ENCODE measurements at places on chromosomes 2 and 18.

GRCh38 chr2:80330527-80331450, 26.2 kb upstream of the LRRTM1 start:
- no peak for DNase-seq

DNA sequence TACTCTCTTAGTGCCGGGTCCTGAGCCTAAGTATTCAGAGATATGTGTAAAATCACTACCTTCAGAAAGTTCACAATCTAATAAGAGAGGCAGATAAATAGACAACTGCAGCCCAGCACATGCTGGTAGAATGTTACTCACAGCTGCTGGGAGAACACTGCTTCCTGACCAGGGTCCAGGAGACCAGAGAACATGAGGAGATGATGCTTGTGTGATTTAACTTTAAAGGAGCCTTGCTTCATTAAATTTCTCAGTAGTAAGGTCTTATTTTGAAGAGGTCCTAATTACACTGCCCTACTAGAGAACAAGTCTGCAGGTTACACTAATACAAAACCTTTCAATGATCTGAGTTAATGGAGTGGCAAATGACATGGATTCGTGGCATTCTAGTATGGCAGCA, 209.9 kb upstream of the TRIB2 start:
- no peak for DNase-seq

DNA sequence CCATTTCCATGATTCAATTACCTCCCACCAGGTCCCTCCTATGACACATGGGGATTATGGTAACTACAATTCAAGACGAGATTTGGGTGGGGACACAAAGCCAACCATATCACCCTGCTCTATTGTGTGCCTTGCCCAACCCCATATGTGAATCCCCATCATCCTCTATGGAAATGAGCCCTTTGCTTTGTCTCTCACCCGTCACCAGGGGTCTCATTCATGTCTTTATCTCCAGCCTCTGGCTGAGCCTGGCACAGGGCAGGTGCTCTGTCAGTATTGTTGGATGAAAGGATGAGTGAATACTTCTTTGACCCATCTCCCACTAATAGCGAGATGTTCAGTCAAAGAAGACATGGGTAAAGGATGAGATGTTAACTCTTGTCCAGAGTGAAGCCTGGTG, 116.6 kb upstream of the LGALSL start:
- no peak for DNase-seq

- DNase-seq = no peak
These were observed 20.8 kb downstream of the FAM171B start for GRCh38 chr2:186714611-186715010.

DNA sequence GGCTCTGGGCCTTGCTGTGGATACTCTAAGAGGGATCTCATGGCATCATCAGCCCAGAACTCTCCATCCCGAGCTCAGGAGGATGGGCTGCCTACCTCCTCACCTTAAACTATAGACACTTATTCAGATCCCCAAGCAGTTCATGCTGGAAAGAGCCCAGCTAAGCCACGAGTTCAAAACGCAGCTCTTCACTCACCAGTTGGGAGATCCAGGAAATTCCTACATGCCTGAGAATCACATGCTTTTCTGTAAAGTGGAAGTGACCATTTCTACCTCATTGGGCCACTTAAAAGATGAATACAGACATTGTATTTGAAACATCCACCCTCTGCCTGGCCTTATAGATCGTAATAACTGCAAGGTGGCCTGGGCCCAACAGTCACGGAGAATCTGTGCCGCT, 6.6 kb downstream of the ATOH8 start:
- DNase-seq = no peak

DNA sequence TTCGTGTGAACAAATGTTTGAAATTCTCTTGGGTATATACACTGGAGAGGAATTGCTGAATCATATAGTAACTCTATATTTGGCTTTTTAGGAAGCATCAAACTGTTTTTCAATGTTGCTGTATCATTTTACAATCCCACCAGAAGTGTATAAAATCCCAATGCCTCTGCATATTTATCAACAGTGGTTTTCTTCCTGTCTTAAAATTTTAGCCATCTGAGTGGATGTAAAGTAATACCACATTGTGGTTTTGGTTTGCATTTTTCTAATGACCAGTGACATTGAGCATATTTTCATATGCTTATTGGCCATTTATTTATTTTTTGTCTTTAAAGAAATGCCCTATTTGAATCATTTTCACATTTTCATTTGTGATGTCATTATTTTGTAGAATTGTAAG, 22.8 kb upstream of the LRP1B start:
- no peak for DNase-seq

- no peak for DNase-seq
These were observed 82.1 kb downstream of the MAP4K4 start for GRCh38 chr2:101779656-101780055.

GRCh38 chr2:239306274-239307220, 94.3 kb downstream of the HDAC4 start:
- DNase-seq = no peak

- DNase-seq = no peak
These were observed 21.5 kb upstream of the CAB39 start for GRCh38 chr2:230691005-230691647.

DNA sequence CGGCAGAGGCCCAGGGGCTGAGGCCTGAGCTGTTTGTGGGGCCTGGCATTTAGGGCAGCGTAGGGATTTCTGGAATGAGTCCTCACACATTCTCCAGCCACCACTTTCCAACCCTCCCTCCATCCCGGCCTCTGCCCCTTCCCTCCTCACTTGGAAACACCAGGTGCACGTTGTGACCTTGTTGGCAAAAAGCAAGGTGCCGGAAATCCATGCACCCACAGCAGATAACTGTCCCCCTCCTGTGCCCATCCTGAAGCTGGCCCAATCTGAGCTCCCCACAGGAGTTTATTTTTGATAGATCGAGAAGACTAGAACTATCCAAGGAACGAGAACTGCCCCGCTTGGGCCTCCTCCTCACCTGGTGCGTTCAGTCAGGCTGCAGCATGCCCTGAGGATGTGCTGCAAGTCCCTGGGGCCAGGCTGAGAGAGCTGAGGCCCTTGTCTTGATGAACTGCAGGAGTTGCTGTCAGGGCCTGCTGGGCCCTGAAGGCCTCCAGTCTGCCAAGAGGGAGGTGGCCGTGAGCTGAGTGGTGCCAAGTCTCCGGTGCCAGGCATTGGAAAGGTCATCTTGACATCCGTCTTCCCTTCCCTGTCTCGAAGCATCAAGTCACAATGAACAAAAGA, 55.8 kb downstream of the CTIF start:
- no peak for DNase-seq

DNA sequence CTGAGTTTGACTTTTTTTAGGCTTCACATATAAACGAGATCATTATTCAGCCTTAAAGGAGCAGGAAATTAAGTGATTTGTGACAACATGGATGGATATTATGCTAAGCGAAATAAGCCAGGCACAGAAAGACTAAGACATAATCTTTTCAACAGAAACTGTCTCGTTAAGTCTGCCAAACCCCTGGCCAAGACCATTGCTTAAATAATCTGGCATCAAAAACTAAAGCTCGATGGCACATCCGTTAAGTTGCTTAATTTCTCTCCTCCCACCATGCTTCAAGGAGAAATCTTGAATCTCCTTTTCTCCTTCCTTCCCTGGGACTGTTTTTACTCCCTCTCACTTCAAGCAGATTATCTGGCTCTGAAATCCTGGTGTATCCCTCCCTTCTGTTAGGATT, 140.3 kb downstream of the GALNT14 start:
- DNase-seq = no peak

DNA sequence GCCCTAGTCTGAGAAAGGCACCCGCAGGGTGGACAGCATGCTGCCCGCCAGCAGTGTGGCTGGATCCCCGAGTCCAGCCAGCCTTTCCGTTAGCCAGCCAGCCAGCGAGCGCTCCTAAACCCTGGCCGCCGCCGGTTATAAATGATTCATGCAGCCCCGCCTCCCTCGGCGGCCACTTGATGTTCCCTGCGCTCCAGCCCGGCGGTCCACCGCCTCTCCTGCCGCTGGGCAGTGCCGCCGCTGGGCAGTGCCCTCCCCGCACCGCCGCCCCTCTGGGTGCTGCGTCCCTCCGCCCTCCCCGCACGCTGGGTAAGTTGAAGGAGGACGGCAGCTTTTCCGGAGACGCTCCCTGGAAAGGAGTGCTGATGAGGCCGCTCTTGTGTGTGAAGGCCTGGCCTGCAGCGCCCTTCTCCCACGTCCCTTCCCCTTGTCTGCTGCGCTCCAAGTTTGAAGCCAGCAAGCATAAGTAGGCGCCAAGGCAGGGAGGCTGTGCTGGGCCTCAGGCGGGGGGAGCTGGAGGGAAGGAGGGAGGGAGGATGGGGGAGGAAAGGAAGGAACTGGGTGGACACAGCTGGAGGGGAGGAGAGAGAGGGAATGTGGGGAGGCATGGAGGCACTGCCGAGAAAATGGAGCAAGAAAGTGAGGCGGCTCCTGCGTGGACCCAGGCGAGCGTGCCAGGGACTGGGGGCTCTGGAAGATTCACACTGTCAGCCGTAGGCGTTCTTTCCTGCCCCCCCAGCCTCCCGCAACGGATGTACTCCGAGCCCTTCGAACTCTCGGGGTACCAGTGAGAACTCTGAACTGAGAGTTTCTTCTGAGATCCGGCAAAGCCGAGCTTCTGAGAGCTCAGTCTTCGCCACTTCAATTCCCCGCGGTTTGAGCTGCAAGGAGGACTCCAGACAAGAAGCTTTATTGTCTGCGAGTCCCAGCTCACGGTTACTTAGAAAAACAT, 131.9 kb downstream of the GLI2 start:
- no peak for DNase-seq

- no peak for DNase-seq
These were observed 288.6 kb downstream of the PTPRM start for GRCh38 chr18:7855671-7856070.

- DNase-seq = no peak
These were observed 11.5 kb downstream of the COPS9 start for GRCh38 chr2:240124651-240125030.

DNA sequence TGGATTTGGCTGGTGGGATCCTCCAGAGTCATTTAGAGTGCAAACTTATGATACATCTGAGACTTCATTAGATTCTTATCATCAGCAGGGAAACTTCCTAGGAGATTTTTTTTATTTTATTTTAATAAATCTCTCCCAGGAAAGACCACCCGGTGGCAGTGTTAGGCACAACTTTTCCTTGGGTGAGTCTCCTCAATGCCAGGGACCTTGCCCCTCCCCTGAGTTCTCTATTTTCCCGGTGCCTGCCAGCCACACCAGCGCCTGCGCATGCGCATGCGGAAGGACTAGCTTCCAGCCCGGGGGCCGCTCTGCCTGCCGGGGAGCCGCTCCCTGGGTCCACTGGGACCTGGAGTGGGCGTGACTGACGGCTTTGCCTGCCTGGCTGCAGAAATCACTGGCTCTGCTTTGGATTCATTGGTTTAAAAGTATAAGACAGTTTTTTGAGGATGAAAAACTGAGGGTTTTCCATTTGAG, 86.6 kb downstream of the TMEM182 start:
- DNase-seq = no peak

DNA sequence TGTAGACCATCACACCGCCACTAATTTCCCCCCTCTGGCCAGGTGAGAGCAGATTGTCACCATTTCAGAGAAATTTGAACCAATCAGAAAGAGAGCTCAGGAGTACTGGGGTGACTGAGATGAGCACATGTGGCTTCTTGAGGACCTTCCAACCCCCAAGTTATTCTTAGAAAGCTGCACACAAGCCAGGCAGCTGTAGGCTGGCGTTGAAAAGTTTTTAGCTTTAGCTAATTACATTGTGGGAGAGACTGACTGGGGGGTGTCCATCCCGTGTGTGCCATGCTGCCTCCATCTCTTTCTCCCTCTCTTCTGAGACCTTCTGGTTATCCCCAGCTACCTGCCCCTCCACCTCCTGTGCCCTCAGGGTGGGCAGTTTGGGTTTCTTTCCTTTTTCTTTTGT, 154.0 kb downstream of the AGAP1 start:
- no peak for DNase-seq

GRCh38 chr2:99659874-99660273, 170.1 kb upstream of the REV1 start:
- no peak for DNase-seq

DNA sequence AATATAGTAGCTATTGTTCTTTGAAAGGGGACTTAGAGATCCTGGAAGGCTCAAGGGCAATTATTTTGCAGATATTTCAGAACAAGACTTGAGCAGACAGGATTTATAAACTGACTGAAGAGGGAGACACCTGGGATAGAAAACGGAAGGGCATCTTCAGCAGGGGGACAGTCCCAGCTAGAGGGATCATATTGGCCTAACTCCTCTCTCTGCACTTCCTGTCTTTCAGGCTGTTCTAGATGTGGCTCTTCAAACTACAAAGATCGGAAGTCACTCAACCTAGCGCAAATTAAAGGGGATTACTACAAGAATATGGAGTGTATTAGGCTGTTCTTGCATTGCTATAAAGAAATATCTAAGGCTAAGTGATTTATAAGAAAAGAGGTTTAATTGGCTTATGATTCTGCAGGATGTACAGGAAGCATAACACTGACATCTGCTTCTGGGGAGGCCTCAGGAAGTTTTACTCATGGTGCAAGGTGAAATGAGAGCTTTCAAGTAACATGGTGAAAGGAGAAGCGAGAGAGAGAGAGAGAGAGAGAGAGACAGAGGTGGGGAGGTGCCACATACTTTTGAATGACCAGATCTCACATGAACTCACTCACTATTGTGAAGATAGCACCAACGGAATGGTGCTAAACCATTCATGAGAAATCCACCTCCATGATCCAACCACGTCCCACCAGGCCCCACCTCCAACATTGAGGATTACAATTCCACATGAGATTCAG, 5.3 kb upstream of the CTIF start:
- no peak for DNase-seq

GRCh38 chr2:10454505-10454904, 6.4 kb upstream of the ODC1 start:
- no peak for DNase-seq

DNA sequence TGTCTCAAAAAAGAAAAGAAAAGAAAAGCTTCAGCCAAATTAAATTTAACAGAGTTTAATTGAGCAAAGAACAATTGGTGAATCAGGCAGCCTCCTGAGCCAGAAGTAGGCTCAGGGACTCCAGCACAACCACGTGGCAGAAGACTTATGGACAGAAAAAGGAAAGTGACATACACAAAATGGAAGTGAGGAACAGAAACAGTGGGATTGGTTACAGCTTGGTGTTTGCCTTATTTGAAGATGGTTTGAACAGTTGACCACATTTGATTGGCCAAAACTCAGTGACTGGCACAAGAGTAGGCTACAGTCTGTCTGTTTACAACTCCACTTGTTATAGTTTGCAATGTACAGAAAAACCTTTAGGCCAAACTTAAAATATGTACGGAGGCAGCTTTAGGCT, 83.1 kb downstream of the SOCS6 start:
- DNase-seq = no peak

GRCh38 chr2:134087371-134087921, 166.4 kb upstream of the MGAT5 start:
- DNase-seq = no peak

- DNase-seq = no peak
These were observed 43.4 kb downstream of the ZCCHC2 start for GRCh38 chr18:62566199-62566598.

DNA sequence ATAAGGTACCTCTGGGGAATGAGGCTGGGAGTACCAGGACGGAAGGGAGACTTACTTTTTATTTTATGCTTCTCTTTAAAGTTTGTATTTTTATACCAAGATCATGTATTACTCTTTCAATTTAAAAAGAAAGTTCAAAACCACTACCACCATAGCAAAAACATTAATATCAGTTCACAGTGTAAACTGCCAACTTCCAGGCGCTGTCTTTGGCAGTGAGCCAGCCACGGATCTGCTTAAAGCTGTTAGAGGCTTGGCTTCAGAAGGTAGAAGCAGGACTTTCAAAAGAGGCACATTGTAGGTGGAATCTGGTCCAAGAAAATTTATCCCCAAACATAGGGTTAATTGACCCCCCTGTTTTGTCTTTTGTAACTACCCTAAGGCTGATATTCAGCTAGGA, 74.8 kb downstream of the B3GNT2 start:
- DNase-seq = no peak

- no peak for DNase-seq
These were observed 16.3 kb downstream of the DPYSL5 start for GRCh38 chr2:26864226-26864625.

All from activated gamma-delta T cell (primary cell).